ENCODE measurements at places on chromosomes 6 and 20. TPM values are rescaled to one million over a fixed set of nuclear protein-coding genes. Genes with fewer than 3 reads are reported as not detected.

DNA sequence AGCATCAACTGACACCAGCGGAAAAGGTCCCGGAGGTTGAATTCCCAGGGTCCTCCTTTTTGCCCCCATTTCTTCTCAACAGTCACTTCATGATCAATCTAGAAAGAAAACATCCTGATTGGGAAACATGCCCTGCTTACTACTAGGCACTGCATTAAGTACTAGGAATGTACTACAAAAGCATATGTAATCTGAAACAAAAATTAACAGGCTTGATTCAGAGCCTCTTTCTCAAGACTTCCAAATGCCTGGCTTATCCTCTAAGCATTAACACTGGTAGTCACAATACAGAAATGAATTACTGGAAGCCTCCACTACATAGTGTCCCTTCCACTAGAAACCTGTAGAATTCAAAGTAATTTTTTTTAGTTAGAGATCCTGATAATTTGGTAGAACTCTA lies 84.5 kb upstream of the LYRM2 start:
- DNase-seq: no peak

GRCh38 chr20:60359010-60359409 lies 400.8 kb downstream of the CDH26 start:
- no peak for DNase-seq

Gene MAN1A1
- 34.2 TPM for total RNA-seq

DNA sequence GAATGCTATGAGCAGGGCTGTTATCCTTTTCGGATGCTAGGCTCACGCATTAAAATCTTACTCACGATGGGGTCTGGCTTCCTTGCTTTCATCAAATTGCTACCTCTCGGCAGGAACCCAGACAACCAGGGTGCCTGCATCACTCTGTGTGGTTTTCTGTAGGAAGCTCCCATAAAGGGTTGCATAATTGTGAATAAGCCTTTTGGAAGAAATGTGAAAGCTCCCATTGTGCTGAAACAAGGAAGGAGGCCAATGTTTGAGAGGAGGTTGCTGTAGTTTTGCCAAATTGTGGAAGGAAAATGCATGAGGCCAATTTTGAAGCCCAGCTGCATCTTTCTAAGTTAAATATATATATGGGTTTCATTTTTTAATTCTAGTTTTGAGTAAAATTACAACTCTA lies 615.5 kb downstream of the C6orf118 start:
- no peak for DNase-seq

DNA sequence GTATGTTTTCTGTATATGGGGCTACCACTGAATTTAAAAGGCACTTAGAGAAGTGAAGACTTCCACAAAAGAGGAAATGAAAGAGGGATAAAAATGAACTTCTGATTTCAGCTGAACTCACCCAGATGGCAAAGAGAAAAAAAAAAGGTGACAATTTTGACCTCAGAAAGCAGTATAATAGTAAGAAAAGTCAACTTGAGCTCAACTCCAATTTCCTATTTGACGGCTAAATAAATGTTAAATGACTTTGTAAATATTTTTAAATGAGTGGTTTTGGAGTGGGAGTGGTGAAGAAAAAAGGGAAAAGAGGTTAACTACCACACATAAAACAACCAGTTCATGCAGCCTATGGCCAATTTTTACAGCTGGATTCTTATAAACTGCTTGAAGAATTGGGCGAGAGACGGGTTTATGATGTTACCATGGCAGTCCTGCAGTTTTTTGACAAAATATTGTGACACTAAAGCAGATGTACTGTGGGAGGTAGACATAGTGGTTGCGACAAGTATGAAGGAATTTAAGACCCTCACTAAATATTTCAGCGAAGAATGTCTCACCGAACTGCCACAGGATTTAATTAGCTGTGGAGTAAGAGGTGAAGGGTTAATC lies 49.8 kb upstream of the ADTRP start:
- no peak for DNase-seq

Measured in lower leg skin (tissue), 4 donors.